Activated B cell treated with CpG ODN at 0.5 μM for 24 hours (primary cell): ENCODE measurements at places on chromosomes 1 and 21. TPM values are rescaled to one million over a fixed set of nuclear protein-coding genes. Genes with fewer than 3 reads are reported as not detected.

The CRYAA gene
- total RNA-seq, result not detected in 2 replicates

The CCDC30 gene
- 3.5 and 4.3 TPM in 2 replicates for total RNA-seq

The IL22RA1 gene
- total RNA-seq, result 0.09 TPM in 1 of 2 replicates, not detected in the other

DNA sequence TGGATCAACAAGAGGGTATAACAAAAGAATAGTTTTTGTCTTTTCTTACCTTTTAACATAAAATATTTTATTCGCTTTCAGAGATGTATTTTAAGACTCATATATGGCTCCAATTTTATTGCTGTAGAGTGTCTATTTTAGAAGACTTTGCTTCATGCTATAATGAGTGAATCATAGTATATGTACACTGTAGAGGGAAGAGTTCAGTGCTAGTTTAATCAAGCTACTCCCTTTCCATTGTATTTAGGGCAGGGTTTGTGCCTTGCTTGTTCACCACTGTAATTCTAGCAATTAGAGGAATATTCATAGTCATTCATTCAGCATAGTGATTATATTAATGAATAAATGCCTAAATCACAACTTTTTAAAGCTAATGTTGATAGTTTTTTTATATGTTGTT lies 78.8 kb downstream of the CEP350 start:
- DNase-seq, result no peak

- DNase-seq, result no peak
These were observed 58.9 kb downstream of the KCNAB2 start for GRCh38 chr1:6104631-6105030.

DNA sequence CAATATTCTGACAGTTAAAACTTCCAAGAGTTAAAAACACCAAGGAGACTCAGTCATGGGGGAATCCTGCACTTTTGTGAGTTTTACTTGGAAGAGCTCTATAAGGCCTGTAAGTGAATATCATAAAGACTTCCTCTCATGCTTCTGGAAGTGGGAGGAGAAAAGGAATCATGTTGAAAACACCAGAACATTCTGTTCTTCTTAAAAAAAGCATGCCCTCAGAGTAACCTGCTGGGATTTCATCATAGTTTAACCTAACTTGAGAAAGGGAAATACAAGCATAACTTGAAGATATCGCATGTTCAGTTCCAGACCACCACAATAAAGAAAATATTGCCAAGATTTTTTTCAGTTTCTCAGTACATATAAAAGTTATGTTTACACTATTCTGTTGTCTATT lies 51.9 kb downstream of the COL11A1 start:
- no peak for DNase-seq

GRCh38 chr21:15837645-15838044 lies 107.9 kb downstream of the USP25 start:
- DNase-seq, result no peak

DNA sequence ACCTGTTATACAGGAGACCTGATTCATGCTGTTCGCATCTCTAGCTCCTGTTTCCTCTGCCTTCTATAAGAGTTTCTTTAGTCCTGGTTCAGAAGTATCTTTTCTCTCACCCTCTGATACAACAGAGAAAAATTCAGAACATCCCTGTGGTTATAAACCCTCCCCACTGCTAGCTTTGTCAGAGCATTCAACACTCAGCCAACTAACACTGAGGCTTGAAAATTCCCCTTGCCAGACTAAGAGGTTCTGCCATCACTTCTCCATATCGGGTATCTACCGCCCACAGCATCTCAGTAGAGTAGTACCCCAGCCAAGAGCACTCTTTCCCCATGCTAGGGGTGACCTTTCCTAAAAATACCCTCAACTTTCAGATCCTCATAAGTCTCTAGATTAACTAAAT lies 19.6 kb upstream of the PIK3R3 start:
- DNase-seq, result no peak

- DNase-seq, result no peak
These were observed 724.6 kb upstream of the ADAMTS5 start for GRCh38 chr21:27691516-27691915.
